H9 (cell line): ENCODE measurements at places on chromosomes 6 and 20. TPM values are rescaled to one million over a fixed set of nuclear protein-coding genes. Genes with fewer than 3 reads are reported as not detected.

The LINC00237 gene
- total RNA-seq = 0.24 and 0.90 TPM in 2 replicates

DNA sequence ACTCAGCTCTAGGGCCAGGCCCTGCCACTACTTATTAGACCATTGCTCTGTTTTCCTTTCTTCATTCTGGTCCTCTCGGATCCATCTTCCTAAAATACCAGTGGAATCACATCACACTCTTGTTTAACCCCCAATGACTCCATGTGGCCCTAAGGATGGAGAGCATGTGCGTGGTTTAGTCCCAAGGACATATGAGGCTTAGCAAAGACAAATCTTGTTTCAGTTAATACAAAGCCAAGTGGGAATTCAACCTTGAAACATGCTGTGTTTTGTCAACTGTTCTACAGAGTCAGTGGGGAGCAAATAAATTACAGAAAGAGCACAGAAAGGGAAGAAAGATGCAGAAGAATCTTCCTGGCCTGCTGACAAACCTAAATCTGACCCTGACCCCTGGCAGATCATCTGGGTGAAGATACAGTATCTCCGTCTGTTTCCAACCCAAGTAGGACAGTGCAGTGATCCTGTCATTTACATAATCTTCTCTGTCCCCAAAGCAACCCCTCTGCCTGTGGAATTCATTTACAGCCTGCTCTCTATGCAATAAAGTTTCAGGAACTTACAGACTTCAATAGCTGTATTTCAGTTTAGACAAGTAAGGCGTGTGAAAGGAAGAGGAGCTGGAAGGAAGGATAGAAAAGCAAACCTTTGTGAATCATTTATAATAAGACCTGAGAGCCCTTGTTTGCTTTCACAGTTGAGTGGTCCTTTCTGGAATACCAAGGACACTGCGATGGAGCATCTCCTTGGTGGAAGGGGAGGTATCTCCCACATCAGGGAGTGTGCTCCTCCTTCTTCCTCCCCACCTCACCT is 144.0 kb downstream of the THBS2 start:
- DNase-seq = no peak

- peak; percentile 20 for DNase-seq
Observed at GRCh38 chr6:43980004-43980795, 147.1 kb downstream of the MRPL14 start.

- DNase-seq = no peak
Observed at GRCh38 chr6:137490006-137490905, 3.9 kb downstream of the OLIG3 start.

The CASS4 gene
- total RNA-seq = not detected in 2 replicates

DNA sequence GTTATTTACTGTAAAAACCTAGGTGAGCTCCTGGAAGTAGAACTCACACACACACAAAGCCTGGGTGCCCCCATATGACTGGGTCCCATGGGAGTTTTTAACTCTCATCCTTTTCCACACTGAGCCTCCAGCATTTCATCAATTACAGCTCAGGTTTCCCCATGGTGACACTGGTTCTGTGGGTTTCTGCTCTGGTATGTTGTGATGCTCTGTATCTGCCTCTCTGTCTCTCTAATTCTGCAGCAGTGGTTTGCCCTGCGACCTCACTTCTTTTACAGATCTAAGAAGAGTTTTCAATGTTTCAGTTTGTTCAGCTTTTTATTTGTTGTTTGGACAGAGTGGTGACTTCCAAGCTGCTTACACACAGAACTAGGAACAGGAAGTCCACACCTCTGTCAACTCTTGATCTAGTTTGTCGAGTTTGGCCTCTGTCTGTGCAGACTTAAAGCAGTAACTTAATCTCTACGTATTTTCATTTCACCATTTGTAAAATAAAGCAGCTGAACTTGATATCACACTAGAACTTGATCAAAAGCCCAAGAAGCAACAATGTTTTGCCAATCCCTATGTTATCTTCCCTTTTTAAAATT is 554.3 kb downstream of the EPHA7 start:
- no peak for DNase-seq
